ENCODE measurements at places on chromosomes 6 and 20.

DNA sequence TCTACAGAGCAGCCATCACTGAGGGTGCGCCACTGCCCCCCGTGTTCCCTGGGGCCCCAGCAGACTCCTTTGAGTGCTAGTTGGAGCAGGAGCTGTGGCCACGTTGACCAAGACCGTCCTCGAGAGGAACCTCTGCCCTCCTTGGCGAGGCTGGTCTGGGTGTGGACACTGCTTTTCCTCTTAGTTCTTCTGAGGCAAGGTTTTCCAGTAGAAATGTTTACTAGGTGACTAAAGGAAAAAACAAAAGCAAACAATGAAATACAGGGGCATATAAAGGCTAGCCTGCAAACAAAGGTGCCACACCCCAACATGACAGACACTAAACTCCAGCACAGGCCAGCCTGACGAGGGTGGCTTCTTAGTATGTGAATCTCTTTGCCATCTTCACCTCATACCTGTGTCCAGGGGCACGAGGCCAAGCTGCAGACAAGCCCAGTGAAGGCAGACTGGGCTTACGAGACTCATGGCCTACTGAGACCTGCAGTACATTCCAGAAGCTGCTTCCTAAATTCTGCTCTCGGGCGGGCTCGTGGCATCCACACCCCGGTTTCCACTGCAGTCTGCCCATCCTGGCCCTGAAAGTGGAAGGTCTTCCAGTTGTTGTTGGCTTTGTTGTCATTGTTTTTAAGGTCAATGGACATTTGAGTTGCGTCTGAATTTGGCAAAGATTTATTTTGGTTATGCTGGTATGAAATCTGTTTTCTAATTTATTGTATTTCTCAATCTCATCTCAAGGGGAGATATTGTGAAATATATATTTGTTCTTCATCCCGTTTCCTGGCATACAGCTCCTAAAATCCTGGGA is 39.2 kb downstream of the FAM50B start:
- no peak for DNase-seq

DNA sequence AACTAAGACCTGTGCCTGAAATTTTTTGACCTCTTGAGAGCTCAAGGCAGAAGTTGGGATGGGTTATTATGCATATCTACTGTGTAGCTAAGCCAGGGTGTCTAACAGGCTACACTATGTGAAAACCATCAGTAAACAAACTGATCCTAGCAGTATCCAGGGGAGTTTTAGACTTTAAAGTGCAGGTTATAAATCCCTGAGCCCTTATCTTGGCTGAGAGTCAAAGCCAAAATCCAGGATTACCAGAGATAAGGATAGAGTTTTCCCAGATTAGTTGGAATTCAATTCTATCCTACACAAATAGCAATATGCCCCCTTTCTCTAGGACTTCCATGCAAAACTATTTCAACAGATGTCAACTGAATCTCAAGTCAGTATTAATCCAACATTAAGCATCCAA is 1229.7 kb downstream of the GRIK2 start:
- no peak for DNase-seq

DNA sequence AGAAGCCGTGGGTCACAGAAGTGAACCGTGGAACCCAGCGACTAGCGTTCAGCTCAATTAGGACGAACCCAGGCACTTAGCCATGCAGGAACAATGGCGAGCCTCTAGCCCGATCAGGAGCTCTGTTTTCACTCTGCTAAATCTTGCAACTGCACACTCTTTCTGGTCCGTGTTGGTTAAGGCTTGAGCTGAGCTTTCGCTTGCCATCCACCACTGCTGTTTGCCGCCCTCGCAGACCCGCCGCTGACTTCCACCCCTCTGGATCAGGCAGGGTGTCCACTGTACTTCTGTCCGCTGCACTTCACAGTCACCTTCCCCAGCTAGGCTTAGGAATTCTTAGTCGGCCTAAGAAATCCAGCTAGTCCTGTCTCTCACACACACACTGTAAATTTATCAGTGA is 25.7 kb upstream of the SLC32A1 start:
- DNase-seq = no peak

DNA sequence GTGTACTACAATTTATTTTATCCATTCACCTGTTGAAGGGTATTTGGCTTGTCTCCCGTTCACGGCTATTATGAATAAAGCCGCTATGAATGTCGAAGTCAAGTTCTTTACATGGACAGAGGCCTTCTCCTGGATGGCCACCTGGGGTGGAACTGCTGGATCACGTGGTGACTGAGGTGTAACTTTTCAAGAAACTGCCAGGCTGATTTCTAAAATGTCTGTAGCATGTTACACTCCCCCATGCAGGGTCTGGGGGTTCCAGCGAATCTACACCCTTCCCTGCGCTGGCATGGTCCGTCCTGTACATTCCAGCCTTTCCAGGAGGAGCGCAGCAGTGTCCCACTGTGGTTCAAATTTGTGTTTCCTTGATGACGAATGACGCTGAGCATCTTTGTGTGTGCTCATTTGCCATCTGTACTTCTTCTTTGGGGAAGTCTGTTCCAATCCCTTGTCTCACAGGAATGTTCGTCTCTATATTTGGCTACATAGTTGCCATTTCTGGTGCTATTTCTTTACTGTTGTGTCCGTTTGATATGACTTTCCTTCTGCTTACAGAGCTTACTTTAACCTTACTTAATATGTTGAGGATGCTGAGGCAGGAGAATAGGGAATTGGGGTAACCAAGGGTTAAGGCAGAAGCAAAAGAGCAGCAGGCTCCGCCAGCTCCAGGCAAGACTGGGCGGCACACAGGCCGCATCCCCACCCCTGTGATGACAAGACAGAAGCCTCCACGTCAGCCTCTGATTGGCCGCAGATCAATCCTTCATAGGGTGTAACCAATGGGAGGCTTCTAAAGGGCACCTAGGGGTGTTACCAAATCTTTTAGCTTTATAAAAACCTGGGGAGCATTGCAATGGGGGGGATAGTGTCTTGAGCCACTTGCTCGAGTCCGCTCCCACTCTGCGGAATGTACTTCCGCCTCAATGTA is 106.6 kb downstream of the TAF4 start:
- DNase-seq = no peak

GRCh38 chr6:156767603-156768467 is 9.3 kb upstream of the ARID1B start:
- no peak for DNase-seq

DNA sequence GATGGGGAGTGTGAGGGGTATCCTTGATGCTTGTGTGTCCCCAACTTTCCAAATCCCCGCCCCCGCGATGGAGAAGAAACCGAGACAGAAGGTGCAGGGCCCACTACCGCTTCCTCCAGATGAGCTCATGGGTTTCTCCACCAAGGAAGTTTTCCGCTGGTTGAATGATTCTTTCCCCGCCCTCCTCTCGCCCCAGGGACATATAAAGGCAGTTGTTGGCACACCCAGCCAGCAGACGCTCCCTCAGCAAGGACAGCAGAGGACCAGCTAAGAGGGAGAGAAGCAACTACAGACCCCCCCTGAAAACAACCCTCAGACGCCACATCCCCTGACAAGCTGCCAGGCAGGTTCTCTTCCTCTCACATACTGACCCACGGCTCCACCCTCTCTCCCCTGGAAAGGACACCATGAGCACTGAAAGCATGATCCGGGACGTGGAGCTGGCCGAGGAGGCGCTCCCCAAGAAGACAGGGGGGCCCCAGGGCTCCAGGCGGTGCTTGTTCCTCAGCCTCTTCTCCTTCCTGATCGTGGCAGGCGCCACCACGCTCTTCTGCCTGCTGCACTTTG is at the start of gene TNF:
Gene TNF, plus strand, starts transcription at position 231 of the 567 bp plus-strand sequence. Its CDS starts 177 bp downstream, at position 408.
- DNase-seq = peak; percentile 80

GRCh38 chr6:157825243-157825904 is 2.3 kb downstream of the SNX9 start:
- DNase-seq = no peak

GRCh38 chr6:108676555-108676954 is 115.8 kb downstream of the FOXO3 start:
- no peak for DNase-seq

- DNase-seq = no peak
Measured at GRCh38 chr20:57856658-57857057, 146.8 kb upstream of the PMEPA1 start.

DNA sequence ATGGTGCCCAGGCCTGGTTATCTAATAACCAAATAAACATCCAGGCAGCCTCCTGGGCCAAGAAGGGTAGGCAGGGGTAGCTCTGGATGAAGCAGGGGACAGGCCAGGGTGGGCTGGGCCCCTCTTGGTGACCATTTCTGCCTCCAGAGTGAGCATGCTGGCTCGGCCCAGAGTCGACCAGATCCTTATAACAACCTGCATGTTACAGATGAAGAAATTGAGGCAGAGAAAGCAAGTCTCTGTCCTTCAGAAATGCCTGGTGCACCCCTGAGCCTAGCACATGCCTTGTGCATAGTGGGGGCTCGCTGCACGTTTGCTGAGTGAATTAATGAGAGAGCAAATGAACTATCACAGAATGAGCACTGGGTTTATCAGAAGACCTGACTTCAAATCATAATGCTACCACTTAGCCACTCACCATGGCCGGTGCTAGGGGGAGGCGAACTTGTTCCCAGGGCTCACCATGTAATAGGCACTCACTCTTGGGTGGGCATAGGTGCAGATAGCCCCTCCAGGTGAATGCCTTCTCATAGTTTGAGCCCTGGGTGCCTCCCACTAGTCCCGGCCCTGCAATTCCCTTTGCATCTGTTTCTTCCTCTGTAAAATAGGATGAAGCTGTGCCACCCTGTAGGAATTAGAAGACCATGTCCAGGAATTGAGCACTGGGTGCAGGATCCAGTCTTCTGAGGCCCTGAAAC is 3.8 kb upstream of the APCDD1L start:
- no peak for DNase-seq

DNA sequence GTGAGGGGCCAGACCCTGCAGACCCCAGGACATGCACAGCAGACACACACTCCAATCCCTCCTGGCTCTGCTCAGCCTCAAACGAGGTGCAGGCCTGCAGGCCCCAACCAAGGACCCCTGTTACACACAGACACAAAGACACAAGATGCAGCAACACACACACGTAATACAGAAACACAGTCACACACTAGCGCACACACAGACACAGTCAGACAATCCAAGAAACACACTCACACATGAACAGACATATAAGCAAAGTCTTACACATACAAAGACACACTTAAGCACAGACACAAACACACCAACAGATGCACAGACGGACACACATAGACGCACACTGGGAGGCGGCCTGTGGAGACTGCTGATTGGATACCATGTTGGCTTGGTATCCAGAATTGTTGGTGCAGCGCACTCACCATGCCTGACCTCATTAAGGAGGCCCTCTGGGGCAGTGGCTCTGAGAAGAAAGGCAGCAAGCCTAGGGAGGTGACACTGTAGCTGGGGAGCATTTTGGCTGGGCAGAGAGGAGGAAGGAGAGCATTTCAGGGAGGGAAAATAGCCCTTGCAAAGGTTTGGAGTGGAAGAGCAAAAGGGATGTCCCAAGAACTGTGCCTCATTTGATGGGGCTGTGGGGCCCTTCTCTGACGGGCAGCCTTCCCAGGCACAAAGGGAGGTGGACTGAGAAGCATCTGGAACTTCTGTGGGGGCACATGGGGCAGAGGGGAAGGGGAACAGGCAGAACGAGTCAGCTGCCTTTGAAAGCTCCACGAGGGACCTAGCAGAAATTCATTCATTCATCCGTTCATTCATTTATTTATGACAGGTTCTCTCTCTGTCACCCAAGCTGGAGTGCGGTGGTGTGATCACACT is 1.4 kb upstream of the HSPA12B start:
- no peak for DNase-seq

DNA sequence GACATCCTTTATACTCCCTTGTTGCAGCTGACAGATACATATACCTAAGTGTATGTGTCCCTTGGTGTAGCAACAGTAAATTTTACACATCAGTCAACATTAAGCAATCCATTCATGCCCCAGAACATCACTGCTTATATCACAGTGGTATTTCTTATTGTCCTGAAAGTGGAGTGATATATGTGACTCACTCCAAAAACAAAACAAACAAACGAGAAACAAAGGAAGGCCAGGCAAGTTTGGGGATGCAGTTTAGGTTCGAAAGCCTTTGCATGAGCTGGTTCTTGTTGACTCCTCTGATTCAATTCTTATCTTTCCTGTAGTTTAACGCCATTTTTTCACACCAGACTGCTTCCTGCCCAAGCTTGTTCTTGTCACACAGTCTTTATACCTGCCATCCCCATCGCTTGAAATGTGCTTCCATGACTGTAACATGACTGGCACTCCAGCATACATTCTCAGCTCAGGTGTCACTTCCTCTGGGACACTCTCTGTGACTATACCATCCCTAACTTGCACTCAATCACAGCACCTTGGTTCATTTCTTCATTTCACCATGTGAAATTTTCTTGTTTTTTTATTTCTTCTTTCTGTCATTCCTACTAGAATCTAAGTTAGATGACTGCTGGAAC is 125.0 kb upstream of the TSHZ2 start:
- no peak for DNase-seq

- no peak for DNase-seq
Measured at GRCh38 chr20:35436177-35436573, 1.9 kb downstream of the GDF5 start.

DNA sequence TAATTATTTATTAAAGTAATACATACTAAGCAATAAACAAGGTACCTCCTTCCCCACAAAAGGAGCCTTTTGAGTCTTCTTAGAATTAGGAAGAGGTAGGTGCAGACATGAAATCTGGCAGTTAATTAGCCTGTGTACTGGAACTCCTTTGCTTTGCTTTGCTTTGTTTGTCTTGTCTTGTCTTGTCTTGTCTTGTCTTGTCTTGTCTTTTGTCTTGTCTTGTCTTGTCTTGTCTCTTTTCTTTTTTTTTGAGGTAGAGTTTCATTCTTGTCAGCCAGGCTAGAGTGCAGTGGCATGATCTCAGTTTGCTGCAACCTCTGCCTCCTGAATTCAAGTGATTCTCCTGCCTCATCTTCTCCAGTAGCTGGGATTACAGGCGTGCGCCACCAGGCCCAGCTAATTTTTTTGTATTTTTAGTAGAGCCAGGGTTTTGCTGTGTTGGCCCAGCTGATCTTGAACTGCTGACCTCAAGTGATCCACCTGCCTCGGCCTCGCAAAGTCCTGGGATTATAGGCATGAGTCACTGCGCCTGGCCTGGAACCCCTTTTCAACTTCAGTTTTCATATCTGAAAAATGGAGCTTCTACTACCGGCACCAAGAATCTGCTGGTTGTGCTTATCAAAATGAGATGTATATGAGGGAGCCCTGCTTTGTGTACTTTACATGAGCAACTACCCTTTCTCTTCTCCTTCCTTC is 301.2 kb downstream of the CDKAL1 start:
- DNase-seq = no peak

DNA sequence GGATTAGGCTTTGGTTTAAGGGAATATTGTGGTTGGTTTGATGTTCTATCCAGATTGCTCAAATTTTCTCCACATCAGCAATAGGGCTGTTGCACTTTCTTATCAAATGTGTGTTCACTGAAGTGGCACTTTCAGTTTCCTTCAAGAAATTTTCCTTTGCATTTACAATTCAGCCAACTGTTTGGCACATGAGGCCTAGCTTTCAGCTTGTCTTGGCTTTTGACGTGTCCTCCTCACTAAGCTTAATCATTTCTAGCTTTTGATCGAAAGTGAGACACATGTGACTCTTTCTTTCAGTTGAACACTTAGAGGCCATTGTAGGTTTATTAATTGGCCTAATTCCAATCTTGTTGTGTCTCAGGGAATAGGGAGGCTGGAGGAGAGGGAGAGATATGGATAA is 104.8 kb downstream of the FLRT3 start:
- DNase-seq = no peak

- no peak for DNase-seq
Measured at GRCh38 chr6:43739642-43740091, 30.3 kb upstream of the VEGFA start.
